Activated CD4-positive, alpha-beta T cell treated with anti-CD3 and anti-CD28 coated beads, Interleukin-2, amount 50 U/mL, for 24 hours (primary cell): ENCODE measurements at places on chromosomes 4 and X.

- peak; percentile 84 for DNase-seq
These were observed at the start of gene ELK1 for GRCh38 chrX:47650164-47651042. Gene ELK1 (minus strand): TSS chrX:47650563. CDS start chrX:47641441, 9,122 bp downstream.

DNA sequence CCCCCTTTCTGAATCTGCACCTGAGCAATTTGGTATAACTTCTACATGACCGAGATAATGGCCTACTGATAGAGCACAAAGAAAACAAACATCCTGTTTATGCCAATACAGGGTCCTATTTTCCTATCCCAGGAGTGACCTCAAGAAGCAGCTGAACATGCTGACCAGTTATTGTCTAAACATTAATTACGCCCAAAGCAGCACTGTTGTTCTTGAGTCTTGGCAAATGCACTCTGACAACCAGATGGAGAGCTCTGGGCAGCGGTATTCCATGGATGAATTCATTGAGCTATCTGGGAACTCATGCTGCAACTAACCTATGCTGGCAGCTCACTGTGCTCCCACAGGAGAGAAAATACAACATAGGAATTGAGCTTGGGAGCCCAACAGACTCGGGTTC, 52.6 kb downstream of the PCYT1B start:
- no peak for DNase-seq

DNA sequence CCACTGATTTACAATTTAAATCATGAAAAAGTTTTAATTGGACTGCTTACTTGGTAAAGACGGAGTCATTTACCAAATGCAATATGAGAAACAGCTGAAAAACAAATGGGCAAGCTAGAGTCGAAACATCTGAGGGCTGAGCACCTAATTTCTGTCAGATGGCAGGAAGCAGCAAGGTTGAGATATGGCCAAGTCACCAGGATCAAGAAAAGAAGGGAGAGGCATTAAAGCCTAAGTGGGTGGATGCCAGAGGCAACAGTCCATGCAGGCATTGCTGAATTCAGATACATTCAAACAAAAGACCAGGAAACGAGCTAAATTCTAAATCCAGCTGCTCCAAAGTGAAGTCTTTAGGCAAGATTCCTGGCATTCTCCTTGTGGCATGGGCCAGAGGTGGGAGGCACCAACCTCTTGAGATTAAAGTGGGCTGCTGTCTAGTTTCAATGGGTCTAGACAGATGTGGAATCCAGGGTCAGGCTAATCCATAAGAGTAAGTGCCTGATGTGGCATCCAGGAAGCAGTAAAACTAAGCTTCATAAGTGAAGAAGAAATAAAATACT, 8.0 kb upstream of the ARSJ start:
- DNase-seq: no peak

GRCh38 chrX:106035064-106035463, 3.5 kb downstream of the SERPINA7 start:
- no peak for DNase-seq

GRCh38 chr4:92791871-92792440, 488.2 kb downstream of the GRID2 start:
- no peak for DNase-seq

GRCh38 chrX:17020851-17021821, 74.7 kb downstream of the REPS2 start:
- no peak for DNase-seq
